ENCODE measurements at places on chromosomes 11 and 22.

- peak; percentile 6 for DNase-seq
Measured at GRCh38 chr11:28491431-28491830, 383.2 kb downstream of the METTL15 start.

GRCh38 chr11:63537293-63538101 lies 889 bp downstream of the PLAAT4 start:
- peak; percentile 94 for DNase-seq

DNA sequence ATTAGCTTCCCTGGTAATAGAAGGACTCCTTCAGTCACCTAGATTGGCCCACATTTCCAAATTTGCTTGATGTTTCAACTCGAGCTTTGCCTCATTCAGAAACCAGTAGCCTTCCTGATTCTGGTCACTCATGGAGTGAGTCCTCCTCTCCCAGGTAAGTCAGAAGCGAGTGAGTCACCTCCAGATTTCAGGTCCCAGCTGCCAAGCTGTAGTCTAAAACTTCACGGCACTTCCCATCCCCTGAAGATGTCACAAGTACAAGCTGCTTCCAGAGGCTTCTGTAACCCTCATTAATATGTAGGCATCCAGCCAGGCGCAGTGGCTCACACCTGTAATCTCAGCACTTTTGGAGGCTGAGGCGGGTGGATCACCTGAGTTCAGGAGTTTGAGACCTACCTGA lies 23.5 kb downstream of the ARHGAP8 start:
- no peak for DNase-seq

GRCh38 chr11:12113294-12113693 lies 2.9 kb downstream of the MICAL2 start:
- DNase-seq, result peak; percentile 51

DNA sequence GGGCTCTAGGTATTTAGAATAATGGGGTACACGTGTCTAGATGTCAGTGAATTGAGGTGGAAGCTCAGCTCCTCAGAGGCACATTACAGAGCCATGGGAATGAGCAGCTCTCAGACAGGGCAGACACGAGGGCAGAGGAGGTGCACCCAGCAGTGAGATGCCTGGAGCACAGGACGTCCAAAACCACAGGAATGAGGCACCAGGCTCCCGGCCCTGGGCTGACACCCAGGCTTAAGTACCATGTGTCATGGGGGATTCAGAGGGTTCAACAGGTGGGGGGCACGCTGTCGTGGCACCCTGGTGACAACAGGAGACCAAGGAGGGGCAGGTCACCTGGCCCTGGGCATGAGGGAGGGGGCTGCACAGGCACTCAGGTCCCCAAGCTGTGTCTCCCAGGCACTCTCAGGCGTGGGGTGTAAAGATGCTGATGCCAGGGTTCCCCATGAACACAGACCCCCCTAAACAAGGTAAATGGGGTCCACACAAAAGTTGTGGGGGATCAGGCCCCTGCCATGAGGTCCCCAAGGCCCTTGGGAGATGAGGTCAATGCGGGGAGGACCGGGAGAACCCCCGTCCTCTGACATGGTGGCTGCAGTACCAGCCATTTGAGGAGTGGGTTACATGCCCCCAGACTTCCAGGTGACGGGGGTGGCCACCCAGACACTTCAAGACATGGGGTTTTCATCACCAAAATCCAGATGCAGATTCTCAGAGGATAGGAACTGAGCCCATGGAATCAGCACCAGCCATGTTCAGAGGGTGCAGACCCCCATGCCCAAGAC lies 5.6 kb upstream of the SYT8 start:
- peak; percentile 64 for DNase-seq

- DNase-seq, result peak; percentile 14
Measured at GRCh38 chr11:127493330-127494022, 492.9 kb upstream of the KIRREL3 start.

- no peak for DNase-seq
Measured at GRCh38 chr11:126929179-126930061, 71.2 kb downstream of the KIRREL3 start.

- DNase-seq, result peak; percentile 33
Measured at GRCh38 chr11:65851083-65851579, 6.8 kb downstream of the CFL1 start.

DNA sequence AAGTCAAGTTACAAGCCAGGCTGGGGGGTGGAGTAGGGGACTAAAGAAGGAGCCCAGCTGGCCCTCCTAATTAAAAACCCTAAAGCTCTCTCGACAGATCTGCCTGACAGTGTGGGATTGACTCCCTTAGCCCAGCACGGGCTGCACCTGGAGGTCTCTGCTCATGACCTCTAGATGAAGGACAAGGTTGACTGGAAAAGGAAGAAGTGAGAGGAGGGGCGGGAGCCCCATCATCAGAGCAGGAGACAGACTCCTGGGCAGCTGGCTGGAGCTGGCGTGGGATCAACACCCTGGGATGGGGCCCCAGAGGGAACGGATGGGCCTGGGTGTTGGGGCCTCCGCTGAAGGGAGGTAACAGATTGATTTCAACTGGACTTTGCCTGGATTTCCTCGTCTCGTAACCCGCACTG lies 46.1 kb downstream of the RPUSD4 start:
- DNase-seq, result no peak

- no peak for DNase-seq
Measured at GRCh38 chr11:66863428-66864125, 6.7 kb downstream of the LRFN4 start.

GRCh38 chr22:45426387-45426786 lies 12.9 kb downstream of the RIBC2 start:
- no peak for DNase-seq

GRCh38 chr11:76361776-76362175 lies 19.2 kb downstream of the THAP12 start:
- DNase-seq, result no peak

- DNase-seq, result no peak
Measured at GRCh38 chr11:68145120-68145866, 24.1 kb upstream of the CHKA start.

- DNase-seq, result no peak
Measured at GRCh38 chr11:87298155-87298554, 260.4 kb downstream of the TMEM135 start.

GRCh38 chr11:30938810-30939209 lies 352.7 kb upstream of the MPPED2 start:
- no peak for DNase-seq

GRCh38 chr11:72735495-72736027 lies 16.6 kb downstream of the ARAP1 start:
- DNase-seq, result peak; percentile 51

GRCh38 chr22:29503811-29504372 lies 23.9 kb downstream of the NEFH start:
- DNase-seq, result peak; percentile 86

- DNase-seq, result peak; percentile 74
Measured at GRCh38 chr11:62542750-62543567, 3.6 kb downstream of the AHNAK start.

GRCh38 chr11:2466869-2467694 lies 22.3 kb downstream of the KCNQ1 start:
- DNase-seq, result no peak

DNA sequence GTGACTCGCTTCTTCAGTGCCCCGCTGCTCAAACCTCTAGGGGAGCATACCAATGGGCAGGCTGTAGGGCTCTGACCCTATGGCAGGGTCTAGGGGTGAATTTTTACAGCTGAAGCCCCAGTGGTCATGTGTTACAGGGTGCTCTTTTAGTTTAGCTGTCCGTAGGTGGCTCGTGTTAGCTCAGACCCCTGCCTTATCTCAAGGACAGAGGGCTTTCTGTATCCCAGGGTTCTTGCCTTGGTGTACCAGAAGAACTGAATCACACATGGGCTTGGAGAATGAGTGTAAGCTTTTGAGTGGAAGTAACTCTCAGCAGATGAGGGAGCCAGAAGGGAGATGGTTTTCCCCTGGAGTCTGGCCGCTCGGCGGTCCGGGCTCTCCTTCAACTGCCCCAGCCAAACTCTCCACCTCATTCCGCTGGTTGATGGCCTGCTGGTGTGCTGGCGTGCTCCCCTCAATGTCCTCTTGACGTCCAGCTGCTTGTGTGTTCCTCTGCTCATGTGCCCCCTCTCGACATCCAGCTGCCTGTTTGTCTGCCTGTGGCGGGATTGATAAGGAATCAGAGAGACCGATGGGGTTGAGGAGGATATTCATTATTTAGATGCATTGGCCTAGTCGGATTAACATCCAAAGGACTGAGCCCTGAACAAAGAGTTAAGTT lies 37.5 kb downstream of the BIRC2 start:
- no peak for DNase-seq

DNA sequence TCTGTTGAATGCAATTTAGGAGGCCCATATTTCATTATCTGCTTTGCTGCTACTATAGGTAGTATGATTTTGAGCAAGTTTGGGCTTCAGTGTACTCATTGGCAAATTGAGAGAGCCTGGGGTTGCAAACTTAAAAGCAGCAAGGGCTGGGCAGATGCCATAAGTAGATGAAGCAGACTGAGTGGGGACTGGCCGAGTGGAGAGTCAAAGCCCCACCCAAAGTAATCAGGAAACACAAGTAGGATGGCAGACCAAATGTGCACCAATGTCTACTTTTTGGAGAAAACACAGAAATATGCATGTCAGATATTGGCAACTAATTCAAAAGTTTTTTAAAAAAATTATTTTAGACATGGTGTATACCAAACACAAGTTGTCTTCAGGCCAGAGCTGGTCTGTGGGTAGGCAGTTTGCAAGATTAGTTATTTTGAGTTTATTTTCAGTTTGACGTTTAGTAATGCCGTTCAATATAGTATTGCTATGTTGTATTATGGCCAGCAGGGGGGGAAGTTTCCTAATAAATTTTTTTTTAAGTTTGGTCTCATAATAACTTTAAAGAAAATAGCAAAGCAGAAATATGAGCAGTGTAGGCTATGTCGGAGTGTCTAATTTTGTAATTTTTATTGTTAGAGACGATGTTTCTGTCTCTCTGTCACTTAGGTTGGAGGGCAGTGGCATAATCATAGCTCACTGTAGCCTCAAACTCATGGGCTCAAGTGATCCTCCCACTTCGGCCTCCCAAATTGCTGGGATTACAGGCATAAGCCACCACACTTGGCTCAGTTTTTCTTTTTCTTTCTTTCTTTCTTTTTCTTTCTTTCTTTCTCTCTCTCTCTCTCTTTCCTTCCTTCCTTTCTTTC lies 105.1 kb downstream of the HIPK3 start:
- peak; percentile 70 for DNase-seq

DNA sequence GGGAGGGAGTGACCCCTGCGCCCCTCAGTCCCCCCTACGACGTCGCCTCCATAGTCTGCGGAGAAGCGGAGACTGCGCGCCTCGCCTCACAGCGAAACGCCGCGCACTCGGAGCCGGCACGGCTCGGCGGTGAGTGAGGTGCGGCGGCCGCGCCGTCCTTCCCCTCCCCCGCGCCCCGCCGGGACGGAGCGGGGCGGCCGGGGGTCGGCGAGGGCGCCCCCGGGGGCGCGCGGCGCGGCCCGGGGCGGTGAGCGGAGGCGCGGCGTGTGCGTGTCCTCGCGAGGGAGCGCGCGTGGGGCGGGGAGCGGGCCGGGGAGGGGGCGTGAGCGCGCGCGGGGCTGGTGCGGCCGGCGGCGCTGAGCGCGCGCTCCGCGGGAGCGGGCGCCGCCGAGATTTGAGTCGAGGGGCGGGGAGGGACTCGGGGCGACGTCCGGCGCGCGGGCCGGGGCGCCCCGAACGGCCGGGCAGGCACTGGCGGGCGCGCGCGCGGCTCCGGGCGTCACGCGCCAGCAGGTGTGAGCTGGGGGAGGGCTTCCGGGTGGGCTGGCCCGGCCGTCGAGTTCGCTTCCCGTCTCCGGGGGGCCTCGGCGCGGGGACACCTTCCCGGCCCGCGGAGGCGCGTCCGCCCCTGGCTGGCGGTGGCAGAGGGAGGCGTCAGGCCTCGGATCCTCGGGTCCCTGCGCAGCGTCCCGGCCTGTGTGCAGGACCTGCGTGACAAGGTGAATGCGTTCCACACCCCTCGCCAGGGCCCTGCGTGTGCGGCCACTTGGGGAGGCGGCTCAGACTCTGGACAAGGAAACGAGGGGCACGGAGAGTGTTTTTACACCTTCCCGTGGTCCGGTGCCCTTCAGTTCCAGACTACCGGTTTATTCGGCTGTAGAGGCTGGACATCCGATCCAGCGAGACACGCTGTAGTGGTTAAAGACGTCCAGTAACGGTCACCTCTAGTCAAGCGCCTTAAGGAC lies 50.4 kb downstream of the FAM83F start:
- DNase-seq, result peak; percentile 28

- DNase-seq, result no peak
Measured at GRCh38 chr22:20587206-20587958, 80.0 kb downstream of the MED15 start.

DNA sequence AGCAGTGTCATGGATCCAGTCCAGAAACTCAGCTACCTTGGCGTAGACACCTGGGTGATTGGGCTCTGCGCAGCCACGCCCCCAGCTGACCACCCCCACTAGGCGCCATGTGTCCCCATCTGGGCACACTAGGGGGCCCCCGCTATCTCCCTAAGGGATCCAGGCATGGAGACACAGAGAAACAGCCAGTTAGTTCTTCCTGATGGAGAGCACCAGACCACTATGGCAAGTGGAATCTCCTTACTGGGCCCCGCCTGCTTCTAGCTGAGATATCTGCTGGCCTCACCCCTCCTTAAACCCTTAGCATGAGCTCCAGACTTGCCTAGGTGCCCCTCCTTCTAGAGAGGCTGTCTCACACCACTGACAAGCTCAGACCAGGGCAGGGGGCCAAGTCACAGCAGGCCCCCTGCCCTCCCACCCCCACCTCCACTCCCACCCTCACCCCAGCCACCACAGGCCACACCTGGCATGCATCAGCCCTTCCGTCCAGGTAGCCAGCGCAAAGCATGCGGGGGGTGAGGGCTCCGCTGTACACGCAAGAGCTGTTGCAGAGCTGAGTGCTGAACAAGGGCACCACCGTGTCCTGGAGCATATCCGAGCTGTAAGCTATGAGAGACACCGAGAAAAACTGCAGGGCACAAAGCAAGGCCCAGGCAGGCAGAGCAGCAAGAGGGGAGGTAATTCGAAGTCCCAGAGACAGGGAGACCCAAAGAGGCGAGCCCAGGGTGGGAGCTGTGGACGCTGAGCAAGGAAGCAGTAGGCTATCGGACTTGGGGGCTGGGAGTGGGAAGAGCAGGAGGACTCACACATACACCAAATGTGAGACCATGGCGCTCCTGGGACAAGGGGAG lies 16.1 kb downstream of the TMPRSS5 start:
- no peak for DNase-seq

- no peak for DNase-seq
Measured at GRCh38 chr11:7612056-7612660, 61.1 kb downstream of the CYB5R2 start.

Data from choroid plexus epithelial cell (primary cell).